D341Med (cell line): ENCODE measurements at places on chromosomes 5 and 9.

- no peak for DNase-seq
Measured at GRCh38 chr5:131019111-131019510, 145.9 kb downstream of the HINT1 start.

DNA sequence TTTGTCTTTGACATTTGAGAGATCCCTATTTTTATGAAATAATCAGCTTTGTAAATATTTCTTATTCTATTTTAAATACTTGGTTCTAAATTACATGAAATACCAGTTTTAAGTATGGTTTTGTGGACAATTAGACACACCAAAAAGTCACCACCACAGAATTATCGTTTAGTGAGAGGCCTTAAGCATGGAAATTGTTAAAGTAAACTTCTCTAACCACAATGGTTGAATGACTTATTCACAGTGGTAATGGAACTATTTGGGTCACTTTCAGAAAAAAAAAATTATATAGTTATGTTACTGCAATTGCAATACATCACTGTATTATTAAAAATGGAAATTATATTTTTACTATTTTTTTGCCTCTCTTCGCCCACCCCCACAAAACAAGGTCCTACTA is 1252.5 kb downstream of the EFNA5 start:
- no peak for DNase-seq

- no peak for DNase-seq
Measured at GRCh38 chr5:165576678-165577275, 2071.4 kb downstream of the MAT2B start.

DNA sequence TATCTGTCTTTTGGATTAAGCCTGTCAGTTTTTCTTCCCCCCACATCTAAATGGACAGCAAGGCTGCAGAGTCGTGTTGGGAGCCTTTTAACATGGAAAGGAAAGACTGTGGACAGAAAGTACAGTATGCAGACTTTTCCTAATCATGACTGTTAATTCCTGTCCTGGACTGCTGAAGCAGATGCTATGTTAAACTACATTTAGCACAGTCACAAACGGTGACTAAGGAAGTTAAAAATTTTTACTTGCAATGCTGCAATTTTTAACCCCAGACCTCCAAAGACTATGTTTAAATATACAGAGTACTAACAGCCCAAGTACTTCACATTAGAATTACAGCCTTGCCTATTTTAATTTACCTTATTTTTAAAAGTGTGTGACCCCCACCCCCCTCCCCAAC is 51.8 kb downstream of the ELAVL2 start:
- no peak for DNase-seq

- DNase-seq = no peak
Measured at GRCh38 chr9:124657516-124657915, 113.6 kb downstream of the NR6A1 start.

- DNase-seq = no peak
Measured at GRCh38 chr5:144292029-144292428, 121.4 kb downstream of the KCTD16 start.

DNA sequence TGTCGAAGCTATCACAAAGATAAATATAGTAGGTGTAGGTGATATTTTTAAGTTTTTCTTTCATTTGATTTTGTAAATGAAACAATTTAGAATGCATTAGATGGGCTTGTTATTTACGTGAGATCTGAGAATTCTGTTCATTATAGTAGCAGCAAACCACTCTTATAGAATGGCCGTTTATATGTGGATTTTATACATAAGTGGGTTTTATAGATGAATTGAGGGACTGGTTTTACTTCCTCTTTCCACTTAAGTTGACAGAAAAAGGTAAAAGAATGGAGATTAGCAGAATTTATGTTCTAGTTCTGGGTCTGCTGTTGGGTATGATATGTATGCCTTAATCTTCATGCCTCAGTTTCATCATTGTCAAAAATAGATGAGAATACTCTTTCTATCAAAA is 5.6 kb downstream of the RMI1 start:
- no peak for DNase-seq

DNA sequence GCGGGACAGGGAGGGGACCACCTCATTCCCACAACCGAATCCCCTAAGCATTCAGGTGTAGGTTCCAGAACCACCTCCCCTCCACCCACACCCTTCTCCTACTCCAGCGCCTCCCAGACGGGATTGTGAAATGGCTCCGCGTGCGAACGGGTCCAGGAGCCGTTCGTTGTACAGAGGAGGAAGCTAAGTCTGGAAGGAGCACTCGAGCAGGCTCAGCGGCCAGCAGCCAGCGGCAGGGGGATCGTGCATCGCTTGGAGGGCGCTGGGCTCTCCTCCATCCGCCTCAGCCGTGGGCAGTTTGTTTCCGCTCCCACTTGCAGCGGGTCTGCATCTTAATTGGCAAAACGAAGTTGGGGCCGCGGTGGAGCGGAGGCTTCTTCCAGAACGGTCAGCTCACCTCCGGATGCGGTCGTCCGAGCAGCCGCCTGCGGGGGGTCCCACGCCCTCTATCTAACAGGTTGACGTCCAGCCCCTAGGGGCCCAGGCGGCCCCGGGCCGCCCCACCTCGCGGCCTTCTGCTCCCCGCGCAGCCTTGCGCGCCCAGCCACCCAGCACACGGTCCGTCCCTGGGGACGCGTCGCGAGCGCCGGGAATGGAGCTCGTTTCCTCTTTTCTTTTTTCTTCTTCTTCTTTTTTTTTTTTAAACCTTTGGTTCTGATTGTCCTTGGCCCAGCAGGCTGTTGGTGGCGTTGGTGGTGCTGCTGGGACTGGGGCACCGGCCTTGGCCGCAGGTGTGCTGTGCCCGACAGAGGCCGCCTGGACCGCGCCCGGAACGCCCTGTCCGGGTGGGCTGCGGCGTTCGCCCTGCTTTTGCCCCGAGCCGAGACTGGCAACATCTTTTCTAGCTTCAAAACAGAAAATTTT is 3.9 kb upstream of the BARX1 start:
- DNase-seq = peak; percentile 36

GRCh38 chr5:124883681-124884080 is 137.2 kb upstream of the ZNF608 start:
- no peak for DNase-seq

DNA sequence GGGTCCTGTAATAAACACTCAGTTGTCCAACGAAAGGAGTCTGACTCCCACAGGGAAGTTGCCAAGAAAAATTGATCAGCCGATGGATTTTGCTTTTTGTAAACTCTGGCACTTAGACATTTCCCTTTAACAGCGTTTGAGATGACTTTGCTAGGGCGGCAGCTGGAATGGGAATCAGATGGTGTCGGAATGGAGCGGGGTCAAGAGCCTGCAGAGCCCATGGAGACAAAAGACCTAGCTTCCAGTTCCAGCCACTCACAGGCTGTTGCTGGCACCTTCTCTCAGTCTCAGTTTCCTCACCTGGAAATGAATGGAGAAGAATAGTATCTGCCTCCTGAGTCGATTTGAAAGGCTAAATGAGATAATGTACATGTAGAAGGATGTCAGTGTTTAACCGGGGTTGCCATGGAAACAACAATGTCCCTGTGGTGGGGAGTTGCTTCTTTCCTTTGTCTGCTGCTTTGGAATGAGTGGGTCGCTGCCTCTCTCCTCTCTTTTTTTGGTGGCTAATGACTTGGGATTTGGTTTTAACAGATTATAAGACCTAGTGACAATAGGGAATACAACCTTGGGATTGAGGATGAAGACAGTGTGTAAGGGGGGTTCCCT is 137.4 kb downstream of the GAS1 start:
- DNase-seq = no peak

- no peak for DNase-seq
Measured at GRCh38 chr5:31776976-31777651, 138.2 kb downstream of the PDZD2 start.

DNA sequence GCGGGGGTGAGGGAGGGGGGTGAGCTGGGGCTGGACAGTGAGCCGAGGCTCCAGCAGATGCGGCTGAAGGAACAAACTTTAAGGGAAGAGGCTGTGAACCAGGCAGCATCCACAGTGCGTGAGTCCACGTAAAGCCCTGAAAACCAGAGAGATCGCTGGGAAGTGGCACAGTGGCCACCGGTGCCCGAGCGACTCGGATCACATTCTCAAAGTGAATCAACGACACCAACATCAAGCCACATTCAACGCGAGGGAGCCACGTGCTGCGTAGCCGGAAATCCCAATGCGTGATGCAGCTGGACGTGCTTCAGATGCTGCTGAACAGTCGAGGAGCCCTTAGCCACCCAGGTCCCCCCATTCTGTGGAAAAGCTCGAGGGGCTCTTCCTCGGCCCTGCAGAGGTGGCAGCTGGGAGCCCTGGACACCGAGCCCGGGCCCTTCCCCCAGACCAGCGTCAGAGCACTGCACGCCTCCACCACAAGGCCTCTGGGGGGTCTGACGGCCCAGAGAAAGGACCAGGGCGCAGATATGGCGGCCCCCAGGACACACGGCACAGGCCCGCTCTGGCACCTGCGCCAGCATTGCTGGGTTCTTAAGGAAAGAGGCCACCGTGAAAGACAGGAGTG is 53.7 kb upstream of the EXOC3 start:
- DNase-seq = peak; percentile 19

GRCh38 chr9:107674721-107675277 is 185.2 kb upstream of the KLF4 start:
- DNase-seq = no peak

DNA sequence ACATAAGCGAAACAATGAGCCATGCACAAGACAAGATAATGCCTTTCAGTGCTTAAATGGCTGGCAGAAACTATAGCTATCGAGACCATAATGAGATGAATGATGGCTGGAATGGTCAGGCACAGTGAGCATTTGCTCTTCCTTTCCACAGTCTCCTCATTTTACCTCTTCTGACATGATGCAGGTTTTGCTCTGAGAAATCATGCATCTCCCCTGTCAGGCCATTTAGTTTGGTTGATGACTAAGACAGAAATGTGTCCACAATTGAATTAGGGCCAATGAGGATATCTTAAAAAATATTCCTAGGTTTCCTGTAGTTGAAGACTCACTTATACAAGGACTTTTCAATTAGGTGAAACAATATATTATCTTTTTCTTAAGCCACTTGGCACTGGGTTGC is 475.1 kb downstream of the TMEM232 start:
- no peak for DNase-seq

- no peak for DNase-seq
Measured at GRCh38 chr5:158384535-158385481, 525.9 kb upstream of the CLINT1 start.

DNA sequence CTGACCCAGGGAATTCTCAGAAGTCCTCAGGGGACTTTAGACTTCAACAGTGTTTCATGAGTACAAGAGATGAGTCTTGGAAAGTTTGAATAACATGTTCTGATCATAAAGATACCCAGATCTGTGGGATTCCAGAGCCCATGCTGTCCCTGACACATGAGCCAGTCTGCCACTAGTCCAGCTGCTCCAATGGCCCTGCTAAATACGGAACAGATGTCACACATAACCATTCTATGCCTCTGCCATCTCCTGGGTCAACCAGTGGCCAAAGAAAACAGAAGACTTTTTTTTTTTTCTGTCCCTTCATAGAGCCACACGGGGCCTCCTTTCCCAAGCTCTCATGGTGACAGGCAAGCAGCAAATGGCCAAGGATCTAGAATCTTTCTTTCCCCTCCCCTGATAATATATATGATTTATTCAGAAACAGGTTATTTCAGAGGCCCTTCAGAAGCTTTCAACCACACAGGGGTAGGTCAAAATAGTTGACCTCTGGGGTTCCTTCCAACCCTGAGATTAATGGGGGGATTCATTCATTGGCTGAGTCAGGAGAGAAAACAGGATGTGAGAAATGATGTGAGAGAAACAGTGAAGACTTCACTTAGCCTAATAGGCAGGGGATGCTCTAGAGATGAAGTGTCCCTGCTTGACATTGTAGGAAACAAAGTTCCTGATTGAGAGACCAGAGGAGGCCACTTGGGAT is 367.7 kb downstream of the CDK5RAP2 start:
- no peak for DNase-seq

GRCh38 chr5:78328585-78329173 is 31.7 kb upstream of the SCAMP1 start:
- no peak for DNase-seq

- no peak for DNase-seq
Measured at GRCh38 chr9:31030741-31031202, 1353.7 kb upstream of the ACO1 start.

GRCh38 chr5:77398896-77399295 is 93.2 kb downstream of the WDR41 start:
- DNase-seq = no peak

DNA sequence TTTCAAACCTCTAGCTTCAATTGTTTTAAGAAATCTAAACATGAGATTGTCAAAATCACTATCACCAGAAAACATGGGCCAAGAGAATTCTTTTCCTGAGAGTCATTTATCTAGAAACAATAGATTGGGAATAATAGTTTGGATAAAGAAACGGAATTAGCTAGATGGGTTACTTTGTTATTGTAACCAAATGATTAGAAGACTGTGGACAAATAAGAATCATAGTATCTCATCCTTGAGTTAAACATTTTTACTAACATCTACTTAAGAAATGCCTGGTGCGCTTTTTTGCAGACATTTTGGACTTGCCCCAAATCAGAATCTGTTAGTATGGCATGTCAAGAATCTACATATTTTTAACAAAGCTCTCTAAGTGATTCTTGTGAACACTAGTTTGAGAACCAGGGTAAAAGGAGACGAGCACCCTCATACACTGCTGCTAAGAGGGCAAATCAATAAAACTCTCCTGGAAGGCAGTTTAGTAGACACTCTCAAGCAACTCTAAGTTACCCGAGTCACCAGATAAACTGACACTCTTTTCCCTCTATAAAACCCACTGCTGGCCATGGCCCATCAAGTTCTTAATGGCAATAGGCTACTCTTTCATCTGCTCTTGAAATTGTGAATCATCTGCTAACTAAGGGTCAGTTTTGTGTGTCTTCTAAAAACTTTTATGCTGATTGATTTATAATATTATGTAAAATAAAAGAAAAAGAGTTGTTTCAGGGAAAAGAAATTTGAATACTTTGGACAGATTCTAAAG is 39.1 kb downstream of the TPD52L3 start:
- no peak for DNase-seq

GRCh38 chr5:80165452-80165851 is 90.4 kb downstream of the SERINC5 start:
- DNase-seq = no peak

- DNase-seq = no peak
Measured at GRCh38 chr9:136078498-136079011, 16.5 kb downstream of the NACC2 start.

- no peak for DNase-seq
Measured at GRCh38 chr5:88979244-88979643, 96.3 kb upstream of the MEF2C start.

GRCh38 chr5:13785781-13786415 is 158.6 kb downstream of the DNAH5 start:
- DNase-seq = no peak

DNA sequence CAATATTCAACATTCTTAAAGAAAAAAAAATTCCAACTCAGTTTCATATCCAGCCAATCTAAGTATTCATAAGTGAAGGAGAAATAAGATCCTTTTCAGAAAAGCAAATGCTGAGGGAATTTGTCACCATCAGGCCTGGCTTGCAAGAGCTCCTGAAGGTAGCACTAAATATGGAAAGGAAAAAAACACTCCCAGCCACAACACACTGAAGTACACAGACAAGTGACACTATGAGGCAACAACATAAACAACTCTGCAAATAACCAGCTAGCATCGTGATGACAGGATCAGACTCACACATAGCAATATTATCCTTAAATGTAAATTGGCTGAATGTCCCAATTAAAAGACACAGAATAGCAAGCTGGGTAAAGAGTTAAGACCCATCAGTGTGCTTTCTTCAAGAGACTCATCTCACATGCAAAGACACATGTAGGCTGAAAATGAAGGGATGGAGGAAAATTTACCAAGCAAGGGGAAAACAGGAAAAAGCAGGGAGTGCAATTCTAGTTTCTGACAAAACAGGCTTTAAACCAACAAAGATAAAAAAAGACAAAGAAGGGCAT is 33.1 kb downstream of the ANKRD33B start:
- DNase-seq = no peak
